ENCODE measurements at places on chromosomes 7 and 10.

GRCh38 chr7:34752929-34753328 is 94.9 kb downstream of the NPSR1 start:
- no peak for DNase-seq

- no peak for DNase-seq
These were observed 65.2 kb upstream of the TM9SF3 start for GRCh38 chr10:96651998-96652431.

DNA sequence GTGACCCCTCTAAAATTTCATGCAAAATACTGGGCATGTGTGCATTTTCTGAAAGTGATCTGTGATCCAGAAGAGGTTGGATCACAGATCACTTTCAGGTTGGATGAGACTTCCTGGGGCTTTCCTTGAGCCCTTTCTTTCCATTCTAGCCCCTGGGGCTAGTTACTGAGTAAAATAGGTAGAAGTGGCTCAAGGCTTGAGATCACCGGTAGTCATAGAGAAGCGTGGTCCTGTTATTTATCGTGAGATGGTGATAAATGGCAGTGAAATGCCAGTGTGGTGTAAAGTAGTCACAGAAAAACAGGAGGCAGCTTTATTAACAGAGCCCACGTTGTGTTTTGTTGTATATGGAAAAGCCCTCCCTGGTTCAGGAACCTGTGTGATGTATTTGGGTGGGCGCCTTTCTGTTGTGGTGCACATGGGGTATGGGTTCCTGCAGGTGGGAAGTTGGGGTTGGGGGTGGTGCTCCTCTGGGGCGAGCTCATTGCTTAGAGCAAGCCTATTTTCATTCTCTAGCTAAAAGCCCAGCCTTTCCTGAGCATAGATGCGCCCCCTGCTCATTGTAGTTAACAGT is 34.0 kb upstream of the SH2D4B start:
- DNase-seq, result no peak

GRCh38 chr7:120725376-120726039 is 132.4 kb downstream of the TSPAN12 start:
- no peak for DNase-seq

Measured in vagina (tissue), 2 donors.